Activated CD4-positive, alpha-beta memory T cell treated with anti-CD3 and anti-CD28 coated beads, Interleukin-2, amount 10 ng/mL, durations not matched to agents 7 days and 5 days (primary cell): ENCODE measurements at places on chromosomes 16 and 17. TPM values are rescaled to one million over a fixed set of nuclear protein-coding genes. Genes with fewer than 3 reads are reported as not detected.

DNA sequence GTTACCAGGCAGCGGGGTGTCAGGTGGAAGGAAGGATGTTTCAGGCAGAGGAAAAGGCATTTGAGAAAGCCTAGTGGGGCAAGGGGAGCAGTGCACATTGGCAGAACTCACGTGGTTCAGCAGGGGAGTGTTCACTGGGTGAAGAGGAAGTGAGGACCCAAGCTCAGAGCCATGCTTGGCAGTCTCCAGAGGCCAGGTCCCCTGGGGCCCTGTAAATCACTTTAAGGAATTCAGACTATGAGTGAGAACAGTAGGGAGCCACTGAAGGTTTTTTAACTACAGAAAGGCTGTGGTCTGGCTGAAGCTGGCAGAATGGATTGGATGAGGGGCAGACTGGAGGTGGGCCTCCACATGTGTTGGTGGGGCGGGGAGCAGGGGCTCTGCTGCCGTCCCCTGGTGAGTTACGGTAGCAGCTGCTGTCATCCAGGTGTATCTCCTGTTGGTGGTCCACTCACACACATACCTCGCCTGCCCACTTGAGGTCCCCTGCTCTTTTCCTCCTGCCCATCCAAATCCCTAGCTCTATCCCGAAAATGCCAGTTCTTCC is 5.1 kb downstream of the CLEC16A start:
- no peak overlapping the region for H3K4me3 ChIP-seq
- H3K4me1 ChIP-seq: peaks cover 62% of the 10 kb centered on the region
- peak; percentile 66 for DNase-seq
- H3K27ac ChIP-seq: peak overlapping the region; percentile 16
- peaks cover 3% of the 10 kb centered on the region for H3K36me3 ChIP-seq

DNA sequence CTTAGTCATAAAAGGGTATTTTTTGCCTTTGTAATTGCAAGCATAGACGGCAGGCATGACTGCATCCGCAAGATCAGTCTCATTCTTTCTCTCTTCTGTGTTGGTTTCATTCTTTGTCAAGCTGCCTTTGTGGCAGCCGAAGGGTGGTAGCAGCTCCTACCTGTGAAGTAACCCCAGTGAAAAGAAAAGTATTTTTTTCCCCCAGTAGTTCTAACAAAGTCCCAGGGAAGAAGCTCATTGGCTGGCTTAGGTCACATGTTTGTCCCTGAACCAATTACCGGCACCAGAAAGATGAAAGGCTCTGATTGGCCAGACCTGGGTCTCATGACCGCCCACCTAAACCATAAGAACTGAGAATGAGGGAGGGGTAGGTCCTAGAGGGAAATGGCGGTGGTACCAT is 110.7 kb downstream of the RAP1GAP2 start:
- no peaks in the 10 kb centered on the region for H3K27me3 ChIP-seq
- no peak for DNase-seq
- no peak overlapping the region for H3K27ac ChIP-seq
- no peak overlapping the region for H3K4me3 ChIP-seq
- peaks cover 42% of the 10 kb centered on the region for H3K36me3 ChIP-seq

- H3K4me3 ChIP-seq: no peak overlapping the region
- DNase-seq: no peak
- no peaks in the 10 kb centered on the region for H3K27me3 ChIP-seq
Observed at GRCh38 chr17:2174468-2175293, 119.8 kb downstream of the HIC1 start.

DNA sequence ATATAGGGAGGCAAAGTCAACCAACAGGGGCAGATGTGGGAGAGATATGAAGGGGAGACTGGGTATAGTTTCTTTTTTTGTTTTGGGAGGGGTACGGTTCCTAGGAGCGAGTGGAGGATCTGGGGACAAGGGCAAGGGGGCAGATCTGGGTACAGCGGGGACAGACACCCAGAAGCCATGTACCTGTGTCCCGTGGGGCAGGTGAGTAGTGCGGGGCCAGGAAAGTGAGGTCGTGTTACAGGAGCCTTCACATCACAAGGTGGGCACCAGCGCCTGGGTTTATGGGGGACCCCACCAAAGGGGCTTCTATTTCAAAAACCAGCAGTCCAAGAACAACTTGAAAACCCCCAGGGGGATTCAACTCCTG is 11.5 kb downstream of the LITAF start:
- peaks cover 56% of the 10 kb centered on the region for H3K36me3 ChIP-seq
- peak overlapping the region; percentile 61 for H3K27ac ChIP-seq
- H3K27me3 ChIP-seq: no peaks in the 10 kb centered on the region
- no peak for DNase-seq

The NGFR gene
- 0.33 TPM for total RNA-seq

The FCSK gene
- total RNA-seq: 17.4 TPM

The SLC6A2 gene
- total RNA-seq: not detected
